ENCODE measurements at places on chromosomes 7 and 10. TPM values are rescaled to one million over a fixed set of nuclear protein-coding genes. Genes with fewer than 3 reads are reported as not detected.

- DNase-seq, result no peak
These were observed 29.9 kb downstream of the SRRM3 start for GRCh38 chr7:76231583-76231982.

Gene TMEM236
- 0.12 TPM for total RNA-seq

GRCh38 chr7:125930848-125931247 lies 1001.2 kb upstream of the POT1 start:
- DNase-seq, result no peak

DNA sequence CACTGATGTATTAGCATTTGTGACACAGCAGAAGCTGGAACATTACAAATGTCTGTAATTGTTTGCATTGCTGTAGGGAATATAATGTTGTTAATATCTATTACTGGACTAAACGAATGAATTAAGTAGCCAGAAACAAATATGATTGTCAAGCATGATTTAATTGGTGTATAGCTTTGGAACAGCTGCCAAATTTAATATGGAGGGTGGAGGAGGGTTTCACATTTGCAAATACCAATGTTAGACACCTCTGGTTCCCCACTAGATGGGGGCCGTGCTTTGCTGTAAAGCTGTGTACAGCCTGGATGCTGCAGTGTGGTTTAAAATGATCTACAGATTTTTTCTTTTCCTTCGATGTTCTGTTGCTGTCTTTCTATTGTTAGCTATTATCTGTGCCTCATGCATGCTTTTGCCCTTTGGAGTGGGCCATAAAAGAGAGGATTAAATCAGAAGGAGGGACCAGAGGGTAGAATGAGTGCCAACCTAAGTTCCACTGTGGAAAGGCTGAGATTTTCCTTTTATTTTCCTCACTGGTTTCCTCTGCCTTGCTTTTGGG lies 23.1 kb downstream of the DNAJB9 start:
- DNase-seq, result no peak

DNA sequence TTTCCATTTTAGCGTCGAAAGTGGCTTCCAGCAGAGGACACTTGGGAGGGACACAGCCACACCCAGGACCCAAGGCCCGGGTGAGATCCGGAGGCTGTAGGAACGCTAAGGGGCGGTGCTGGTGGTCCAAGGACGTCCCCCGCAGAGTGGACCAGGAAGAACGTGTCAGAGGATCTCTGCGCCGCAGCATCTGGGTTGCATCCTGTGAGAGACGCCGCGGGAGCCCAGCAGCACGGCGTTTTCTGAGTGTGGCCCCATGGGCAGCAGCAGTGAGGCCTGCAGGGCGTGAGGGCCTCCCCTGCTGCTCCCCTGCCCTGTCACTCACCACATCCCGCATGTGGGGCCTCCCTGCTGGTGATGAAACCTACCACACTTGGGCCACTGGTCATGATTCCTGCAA lies 40.5 kb upstream of the BNIP3 start:
- DNase-seq, result no peak

- DNase-seq, result no peak
These were observed 68.5 kb downstream of the GNAT3 start for GRCh38 chr7:80443325-80443724.

- DNase-seq, result no peak
These were observed 43.7 kb downstream of the FAM53B start for GRCh38 chr10:124700293-124701037.

DNA sequence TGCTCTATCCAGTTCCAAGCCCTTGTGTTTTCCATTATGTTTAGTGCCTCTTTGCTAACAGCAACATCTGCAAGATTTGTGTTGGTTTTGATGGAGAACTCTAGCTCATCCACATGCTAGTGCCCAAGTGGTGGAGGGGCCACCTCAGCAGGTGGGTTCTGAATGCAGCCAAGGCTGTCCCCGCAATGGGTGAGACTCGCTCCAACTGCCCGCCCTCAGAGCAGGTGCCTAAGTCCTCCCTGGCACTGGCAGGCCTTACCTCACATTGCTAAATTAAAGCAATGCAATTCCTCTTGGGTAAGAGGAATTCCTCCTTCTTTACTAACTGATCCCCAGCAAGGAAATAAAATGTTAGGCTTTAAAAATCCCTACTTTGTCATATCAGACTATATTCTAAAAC lies 146.8 kb downstream of the ADCY1 start:
- DNase-seq, result no peak

DNA sequence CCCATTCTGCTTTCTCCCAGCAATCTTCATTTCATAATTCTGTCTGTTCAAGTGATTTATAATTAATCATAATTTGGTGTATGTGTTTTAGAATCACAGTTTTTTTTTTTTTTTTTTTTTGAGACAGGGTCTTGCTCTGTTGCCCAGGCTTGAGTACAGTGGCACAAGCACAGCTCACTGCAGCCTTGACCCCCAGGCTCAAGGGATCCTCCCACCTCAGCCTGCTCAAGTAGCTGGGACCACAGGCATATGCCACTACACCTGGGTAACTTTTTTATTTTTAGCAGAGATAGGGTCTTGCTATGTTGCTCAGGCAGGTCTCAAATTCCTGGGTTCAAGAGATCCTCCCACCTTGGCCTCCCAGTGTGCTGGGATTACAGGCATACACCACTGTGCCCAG lies 49.2 kb upstream of the PLA2G12B start:
- no peak for DNase-seq

- no peak for DNase-seq
These were observed 16.0 kb downstream of the CHST15 start for GRCh38 chr10:124077208-124077993.

GRCh38 chr7:12402365-12402725 lies 1.3 kb downstream of the VWDE start:
- no peak for DNase-seq

DNA sequence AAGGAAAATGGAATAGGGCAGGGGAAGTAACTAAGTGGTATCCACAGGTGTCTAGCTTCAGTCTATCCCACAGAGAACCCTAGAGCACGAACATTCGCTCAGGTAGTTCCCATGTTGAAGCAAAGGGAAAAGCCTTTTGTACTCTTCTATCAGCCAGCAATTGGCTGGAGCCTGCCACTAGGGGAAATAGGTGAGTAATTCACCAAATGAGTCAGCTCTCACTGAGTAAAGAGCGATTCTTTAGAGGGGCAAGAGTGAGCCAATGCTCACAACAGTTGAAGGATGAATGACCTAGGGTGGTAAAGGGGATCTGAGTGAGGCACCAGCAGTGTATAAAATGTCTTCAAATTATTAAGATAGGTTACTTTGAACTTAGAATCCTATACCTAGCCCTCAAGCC lies 94.1 kb upstream of the ZNF800 start:
- DNase-seq, result no peak

Gene RPEL1
- total RNA-seq, result not detected

DNA sequence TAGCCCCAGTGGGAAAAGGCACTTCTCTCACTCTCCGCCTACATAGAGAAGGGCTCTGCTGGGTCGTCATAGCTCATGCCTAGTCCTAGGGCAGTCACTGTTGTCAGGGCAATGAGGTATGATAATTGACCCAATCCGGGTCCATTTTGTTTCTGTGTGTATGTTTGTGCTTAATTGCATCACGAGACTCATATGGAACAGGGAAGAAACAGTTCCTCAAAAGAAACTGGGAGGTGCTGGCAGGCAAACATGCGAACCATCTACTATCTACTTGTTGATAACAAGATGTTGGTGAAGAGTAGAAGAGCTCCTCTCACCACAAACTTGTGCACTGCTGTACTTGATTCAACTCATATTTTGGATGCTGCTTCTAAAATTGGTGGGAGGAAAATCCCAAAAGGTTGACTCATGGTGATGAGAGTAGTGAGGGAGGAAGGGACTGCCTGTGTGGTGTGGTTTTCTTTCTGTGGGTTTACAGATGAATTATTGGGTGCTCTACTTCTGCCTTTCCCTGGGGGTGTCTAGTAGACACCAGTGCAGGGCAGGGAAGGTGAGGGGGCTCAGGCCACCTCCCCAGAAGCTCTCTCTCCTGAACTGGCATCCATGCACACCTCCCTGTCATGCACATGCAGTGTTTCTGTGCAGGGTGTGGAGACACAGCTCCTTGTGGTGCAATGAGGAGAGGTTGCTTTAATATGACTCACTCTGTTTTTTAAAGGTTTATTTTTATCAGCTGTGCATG lies 29.4 kb downstream of the LSMEM1 start:
- DNase-seq, result no peak

DNA sequence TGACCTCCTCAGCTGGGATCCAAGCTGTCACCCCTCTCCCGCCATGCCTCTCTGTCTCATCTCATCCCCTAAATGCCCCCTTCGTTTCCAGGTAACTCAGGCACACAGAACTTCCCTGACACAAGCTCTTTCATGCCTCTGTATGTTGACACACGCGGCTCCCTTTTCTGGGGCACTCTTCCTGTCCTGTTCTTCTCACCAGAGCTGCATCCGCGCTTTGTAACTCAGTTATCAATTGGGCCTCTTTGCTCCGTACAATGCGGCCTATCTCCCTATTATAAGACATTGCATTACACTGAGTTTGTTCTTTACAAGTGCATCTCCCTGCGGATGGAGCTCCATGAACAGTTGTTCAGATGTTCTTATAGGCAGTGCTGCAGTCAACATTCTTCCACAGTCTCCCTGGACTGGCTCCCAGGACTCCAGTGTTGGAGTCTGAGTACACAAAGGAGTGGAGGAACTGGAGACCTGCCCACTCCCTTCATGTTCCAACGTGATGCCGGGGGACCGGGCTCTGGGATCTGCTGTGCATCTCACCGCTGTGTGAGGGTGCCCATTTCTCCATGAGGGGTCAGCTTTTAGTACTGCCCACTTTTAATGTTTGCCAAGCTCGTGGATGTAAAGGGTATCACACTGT lies 56.9 kb upstream of the TNS3 start:
- no peak for DNase-seq

GRCh38 chr10:14146025-14146424 lies 184.7 kb downstream of the FRMD4A start:
- DNase-seq, result no peak

DNA sequence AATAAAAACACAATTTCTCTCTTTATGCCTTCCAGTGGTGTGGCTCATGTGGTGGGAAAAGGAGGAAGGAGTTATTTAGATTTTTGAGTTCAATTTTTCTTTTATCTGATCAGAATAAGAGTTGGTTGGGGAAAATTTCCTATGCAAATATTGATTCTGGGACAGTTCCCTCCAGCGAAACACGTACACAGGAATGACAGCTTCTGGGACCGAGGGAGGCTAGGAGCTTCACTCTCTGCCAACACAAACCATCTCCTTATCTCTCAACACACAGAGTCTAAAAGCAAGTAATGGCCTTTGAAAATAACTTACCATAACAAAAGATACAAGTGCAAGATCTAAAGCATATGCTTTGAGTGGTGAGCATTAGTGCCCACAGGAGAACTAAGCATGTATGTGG lies 122.7 kb downstream of the RAPGEF5 start:
- DNase-seq, result no peak

- no peak for DNase-seq
These were observed 650.4 kb downstream of the SDK1 start for GRCh38 chr7:3951316-3952055.

DNA sequence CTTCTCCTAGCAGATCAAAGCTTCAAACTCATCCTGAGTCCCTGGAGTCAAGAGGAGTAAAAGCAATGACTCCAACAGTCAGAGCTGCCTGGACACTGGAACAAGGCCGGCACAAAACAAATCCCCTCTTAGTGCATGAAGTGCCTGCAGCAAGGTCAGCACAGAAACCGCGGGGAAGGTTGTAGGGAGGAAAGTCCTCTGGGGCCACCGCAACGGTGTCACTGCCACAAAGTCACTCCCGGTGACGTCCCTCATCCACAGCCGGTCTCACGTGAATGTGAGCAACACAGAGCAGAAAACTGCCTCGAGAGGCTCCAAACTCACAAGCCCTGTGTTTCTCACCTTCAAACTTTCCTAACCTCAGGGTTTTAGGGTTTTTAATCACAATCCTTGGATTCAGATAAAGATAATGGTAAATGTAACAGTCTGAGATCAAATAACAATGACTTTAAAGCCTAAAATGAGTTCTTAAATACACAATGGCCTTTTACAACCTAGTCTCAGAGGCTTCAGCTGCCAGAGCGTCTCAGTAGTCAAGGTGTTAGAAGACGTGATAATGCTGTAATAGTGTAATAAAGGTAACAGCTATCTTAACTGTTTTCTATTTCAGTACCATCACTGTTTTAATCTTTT lies 274.3 kb downstream of the ZMYND11 start:
- DNase-seq, result no peak

DNA sequence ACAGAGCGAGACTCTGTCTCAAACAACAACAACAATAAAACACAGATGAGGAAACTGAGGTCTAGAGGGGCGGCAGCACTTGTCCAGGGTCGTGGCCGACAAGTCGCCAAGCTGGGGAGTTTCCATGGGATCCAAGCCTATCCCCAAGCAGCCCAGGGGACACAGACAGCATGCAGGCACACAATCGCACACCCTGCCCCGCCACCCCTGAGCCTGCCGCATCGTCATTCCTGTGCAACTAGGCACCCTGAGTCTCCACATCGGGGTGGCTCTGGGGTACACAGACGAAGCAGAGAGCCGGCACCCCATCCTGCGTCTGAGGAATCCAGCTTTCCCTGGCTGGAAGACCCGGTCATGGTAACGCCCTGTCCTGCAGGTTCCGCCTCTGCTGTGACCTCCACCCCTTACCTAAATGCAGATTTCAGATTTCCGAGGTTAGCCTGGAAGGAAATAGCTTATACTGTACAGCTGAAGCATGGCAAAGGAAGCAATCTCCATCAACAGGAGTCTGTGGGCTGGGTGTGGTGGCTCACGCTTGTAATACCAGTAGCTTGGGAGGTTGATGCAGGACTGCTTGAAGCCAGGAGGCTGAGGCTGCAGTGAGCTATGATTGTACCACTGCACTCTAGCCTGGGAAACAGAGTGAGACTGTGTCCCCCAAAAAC lies 136.1 kb upstream of the TNRC18 start:
- no peak for DNase-seq

DNA sequence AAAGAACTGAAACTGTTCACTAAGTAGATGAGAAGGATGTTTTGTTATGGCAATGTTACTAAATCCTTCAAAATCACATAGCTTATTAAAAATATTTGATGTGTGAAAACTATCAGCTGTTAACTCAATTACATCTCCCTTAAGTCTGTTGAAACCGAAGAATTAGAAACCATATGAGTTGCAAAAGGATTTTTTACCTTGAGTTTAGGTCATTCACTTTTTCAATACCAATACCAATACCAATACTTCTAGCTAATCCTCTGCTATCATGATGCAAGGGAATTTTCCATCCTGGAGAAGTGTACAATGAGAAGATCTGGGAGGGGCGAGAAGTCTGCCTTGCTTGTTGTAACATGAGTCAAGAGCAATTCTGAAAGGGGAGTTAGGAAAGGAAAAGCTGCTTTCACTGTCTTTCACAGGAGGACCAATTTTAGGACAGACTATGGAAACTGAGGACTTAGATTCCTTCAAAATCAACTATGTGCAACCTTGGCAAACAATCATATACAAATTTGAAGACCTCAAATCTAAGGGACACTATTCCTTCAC lies 199.7 kb downstream of the IMMP2L start:
- no peak for DNase-seq

Gene TMEM184A
- total RNA-seq, result not detected

Gene PTPN20
- 3.8 TPM for total RNA-seq

- DNase-seq, result no peak
These were observed 36.6 kb downstream of the ATRNL1 start for GRCh38 chr10:115129752-115130151.

GRCh38 chr10:14302035-14302434 lies 28.7 kb downstream of the FRMD4A start:
- no peak for DNase-seq
